NCI-H1694 (cell line): ENCODE measurements at places on chromosomes 5 and 9.

- DNase-seq, result no peak
Measured at GRCh38 chr5:10757043-10757442, 4.0 kb downstream of the DAP start.

DNA sequence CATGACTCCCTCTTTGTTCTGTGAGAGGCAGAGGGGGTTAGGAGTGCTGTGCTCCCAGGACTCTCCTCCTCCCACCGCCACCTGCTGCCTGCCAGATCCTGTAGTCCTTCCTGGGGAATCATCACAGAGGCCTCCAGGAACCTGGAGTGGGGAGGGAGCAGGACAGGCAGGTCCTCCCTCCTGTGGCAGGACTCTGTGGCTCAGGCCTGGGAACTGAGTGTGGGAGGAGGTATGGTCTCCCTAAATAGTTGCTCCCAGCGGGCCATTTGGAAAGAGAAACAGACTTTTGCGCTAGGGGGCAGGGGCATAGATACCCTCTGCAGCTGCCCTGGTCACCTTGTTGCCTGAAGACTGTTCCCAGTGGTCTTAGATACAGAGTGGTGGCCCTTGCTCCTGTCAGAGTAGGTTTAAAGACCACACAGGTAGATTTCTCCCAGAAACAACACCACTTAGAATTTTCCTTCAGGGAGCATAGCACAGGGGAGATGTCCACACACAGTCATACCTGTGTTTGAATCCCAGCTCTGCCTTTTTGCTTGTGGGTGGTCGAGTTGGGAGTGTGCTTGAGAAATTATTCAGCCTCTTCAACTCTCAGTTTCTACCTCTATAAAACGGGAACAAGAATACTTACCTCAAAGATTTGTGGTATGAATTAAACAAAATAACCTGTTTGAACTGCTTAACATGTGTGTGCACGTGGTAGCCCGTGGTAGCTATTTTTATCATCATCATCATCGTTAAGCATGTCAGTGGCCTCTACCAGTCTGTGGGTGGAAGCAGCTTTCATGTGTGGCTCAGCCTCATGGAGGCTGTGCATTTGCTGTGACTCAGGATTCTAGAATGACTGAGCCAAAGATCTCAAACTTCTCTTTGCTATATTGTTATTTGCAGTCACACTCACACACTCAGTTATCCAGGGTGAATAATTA is 55.8 kb downstream of the SLC22A5 start:
- no peak for DNase-seq

DNA sequence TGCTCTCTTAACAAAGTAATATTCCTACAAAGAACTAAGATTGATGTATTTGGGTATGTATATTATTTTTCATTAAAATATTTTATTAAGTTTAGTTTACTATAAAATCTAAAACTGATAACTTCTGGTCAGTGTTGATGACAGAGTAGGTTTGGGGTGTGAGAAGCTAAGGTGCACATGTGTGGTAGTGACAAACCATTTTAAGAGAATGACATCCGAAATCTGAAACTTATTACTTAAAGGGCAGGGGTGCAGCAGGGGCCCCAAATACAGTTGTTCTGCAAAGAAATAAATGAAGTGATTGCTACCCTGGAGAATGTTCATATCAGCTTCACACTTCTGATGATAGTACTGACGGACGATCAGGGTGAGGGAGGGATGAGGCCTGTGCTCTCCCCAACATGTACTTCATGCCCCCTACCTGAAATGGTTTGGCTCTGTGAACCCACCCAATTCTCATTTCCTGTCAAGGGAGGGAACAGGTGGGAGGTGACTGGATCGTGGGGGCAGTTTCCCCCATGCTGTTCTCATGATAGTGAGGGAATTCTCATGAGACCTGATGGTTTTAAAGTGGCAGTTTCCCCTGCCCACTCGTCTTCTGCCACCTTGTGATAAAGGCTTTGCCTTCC is 125.3 kb upstream of the RFX3 start:
- no peak for DNase-seq

DNA sequence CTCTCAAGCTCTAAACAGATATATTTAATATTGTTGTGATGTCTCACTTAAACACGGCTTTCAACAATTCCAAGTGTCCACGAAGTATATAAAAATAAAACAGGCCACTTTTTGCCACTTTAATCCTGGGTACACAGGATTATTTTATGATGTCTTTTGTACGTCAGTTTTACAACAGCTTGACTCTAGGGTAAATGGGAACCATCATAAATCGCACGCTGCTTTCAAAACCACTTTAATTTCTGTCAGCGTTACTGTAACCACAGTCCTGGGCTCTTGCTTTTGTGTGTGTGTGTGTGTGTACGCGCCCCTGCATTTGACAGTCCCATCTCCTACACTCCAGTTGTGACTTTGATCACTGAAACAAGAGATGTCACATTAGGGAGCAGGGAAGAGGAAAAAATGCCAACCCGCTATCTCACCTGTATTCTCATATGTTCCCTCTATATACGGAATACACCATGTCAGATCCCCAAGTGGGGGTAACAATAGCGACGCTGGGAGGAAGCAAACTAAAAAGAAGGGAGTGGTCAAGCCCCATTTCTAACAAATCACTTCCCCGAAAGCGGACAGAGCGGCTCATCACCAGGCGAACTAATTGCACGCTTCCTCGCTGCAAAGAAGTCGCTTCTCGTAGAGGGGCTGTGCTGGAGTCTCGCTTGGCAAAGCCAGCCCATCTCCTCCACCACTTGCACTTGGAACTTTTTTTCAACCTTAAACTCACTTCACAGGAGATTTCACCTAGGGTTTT is 1.2 kb downstream of the BNC2 start:
- no peak for DNase-seq

DNA sequence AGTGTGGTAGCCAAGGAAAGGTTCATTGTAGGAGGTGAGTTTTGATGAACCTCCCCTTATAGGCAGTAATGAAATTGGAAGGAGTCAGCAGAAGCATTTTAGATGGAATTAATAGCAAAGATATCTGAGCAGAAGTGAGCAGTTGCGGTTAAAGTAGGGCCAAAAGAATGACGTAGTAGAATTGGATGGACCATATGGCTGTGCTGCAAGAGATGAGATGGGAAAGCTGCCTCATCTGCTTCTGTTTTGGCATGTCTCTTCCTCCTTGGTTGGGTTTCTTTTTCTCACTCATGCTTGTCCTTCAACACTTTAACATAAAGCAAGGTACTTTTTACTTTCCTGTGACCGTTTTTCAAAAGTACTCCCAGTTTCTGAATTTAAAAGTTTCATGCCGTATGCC is 55.8 kb downstream of the AQP7 start:
- no peak for DNase-seq
